Naive thymus-derived CD8-positive, alpha-beta T cell (primary cell): ENCODE measurements at places on chromosomes 7 and 10.

- DNase-seq: no peak
Observed at GRCh38 chr10:10996966-10997620, 20.6 kb upstream of the CELF2 start.

GRCh38 chr7:90111-91063 is 102.0 kb upstream of the FAM20C start:
- DNase-seq: no peak

- DNase-seq: no peak
Observed at GRCh38 chr10:17847585-17848296, 38.6 kb downstream of the MRC1 start.

- DNase-seq: no peak
Observed at GRCh38 chr10:125344573-125345171, 184.3 kb upstream of the CTBP2 start.

GRCh38 chr7:116731445-116732335 is 59.7 kb downstream of the MET start:
- no peak for DNase-seq
